H1 (cell line): ENCODE measurements at places on chromosomes 1 and 21. TPM values are rescaled to one million over a fixed set of nuclear protein-coding genes. Genes with fewer than 3 reads are reported as not detected.

DLGAP3 gene
- total RNA-seq: 13.2 and 14.8 TPM in 2 replicates

RGSL1 gene
- not detected in 2 replicates for total RNA-seq

GREM2 gene
- not detected in 2 replicates for total RNA-seq

RORC gene
- 0.52 and 0.54 TPM in 2 replicates for total RNA-seq

CD1C gene
- 0.27 and 0.35 TPM in 2 replicates for total RNA-seq

ADAM30 gene
- total RNA-seq: not detected in 2 replicates

SLC45A1 gene
- total RNA-seq: 1.6 and 1.7 TPM in 2 replicates

LCE6A gene
- not detected in 2 replicates for total RNA-seq

LCE1D gene
- total RNA-seq: not detected in 2 replicates

NPL gene
- total RNA-seq: 2.3 and 4.4 TPM in 2 replicates

SYDE2 gene
- 12.7 and 14.6 TPM in 2 replicates for total RNA-seq

MCOLN2 gene
- 6.1 and 6.3 TPM in 2 replicates for total RNA-seq

GPR161 gene
- 16.8 and 17.3 TPM in 2 replicates for total RNA-seq

PADI2 gene
- 5.8 and 7.5 TPM in 2 replicates for total RNA-seq

FAM151A gene
- total RNA-seq: not detected in 2 replicates
